ENCODE measurements at places on chromosomes 16 and 17.

DNA sequence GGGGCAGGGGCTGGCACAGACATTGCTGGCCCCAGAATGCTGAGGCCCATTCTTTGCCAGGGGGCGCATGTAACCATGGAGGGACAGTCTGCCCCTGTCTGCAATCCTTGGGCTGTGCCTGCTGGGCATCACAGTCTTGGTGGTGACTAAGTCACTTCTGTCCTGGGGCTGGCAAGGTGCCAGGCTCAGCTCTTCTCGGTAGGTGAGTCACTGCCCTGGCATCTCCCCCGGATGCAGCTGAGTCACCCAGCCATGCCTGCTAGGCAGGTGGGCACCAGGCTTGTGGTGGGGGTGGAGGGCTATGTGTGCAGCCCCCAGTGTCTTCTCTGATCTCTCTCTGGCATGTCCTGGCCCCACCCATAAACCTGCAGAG, 5.6 kb downstream of the RARA start:
- DNase-seq: no peak

GRCh38 chr16:85110105-85110504, 2.2 kb downstream of the CIBAR2 start:
- no peak for DNase-seq

DNA sequence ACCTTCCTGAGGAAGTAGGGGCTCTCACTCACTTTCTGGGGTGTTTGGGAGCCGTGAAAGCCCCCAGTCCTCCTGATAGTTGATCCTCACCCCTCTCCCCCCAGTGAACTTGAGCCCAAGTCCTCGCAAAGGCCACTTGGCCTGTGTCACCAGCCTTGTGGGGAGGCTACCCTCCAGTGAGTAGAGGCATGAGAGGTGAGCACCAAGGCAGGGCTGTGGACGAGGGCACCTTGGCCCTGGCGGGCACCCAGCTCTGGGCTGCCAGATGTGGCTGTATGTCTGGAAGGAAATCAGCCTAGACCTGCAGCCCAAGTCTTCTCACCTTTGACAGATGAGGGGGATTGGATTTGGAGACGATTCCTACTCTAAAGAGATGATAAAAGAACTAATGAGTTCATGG, 3.1 kb downstream of the TTYH2 start:
- DNase-seq: no peak

- DNase-seq: no peak
Measured at GRCh38 chr17:76673729-76674128, 30.2 kb upstream of the ST6GALNAC1 start.

- no peak for DNase-seq
Measured at GRCh38 chr17:21512307-21513011, 136.3 kb downstream of the KCNJ12 start.

DNA sequence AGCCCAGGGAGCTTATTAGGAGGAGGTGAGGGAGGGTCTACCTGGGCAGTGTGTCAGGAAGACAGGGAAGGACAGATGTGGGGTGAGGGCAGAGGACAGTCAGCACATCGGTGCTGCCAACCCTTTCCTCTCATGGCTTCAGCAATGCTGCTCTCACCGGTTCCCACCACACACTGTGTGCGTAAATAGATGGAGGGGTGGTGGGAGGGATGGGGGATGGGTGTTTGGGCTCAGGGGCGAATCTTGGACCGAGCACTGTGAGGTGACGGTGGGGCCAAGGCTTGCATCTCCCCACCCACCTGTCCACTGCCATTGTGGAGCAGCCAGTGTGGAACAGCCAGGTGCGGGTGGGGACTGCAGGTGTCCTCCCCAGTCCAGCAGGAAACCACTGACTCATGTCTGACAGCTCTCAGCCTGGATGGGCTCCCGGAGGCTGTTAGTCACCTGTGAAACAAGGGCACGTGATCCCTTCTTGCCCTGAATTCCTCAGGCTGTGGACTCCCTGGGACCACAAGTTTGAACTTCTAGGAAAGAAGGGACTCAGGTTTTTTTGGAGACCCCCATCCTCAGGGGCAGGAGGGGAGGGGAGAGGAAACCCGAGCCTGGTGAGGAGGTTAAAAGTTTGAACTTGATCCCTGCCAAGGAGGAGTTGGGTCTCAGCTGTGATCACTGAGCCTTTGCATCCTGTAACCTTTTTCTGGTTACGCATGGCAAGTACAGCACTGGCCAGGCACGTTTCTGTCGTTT, 42.7 kb upstream of the SMPD3 start:
- no peak for DNase-seq

GRCh38 chr16:49442805-49443204, 69.2 kb downstream of the C16orf78 start:
- no peak for DNase-seq

GRCh38 chr17:17921192-17922069, 50.8 kb downstream of the TOM1L2 start:
- DNase-seq: no peak

- DNase-seq: no peak
Measured at GRCh38 chr16:56911771-56912571, 20.0 kb upstream of the HERPUD1 start.

DNA sequence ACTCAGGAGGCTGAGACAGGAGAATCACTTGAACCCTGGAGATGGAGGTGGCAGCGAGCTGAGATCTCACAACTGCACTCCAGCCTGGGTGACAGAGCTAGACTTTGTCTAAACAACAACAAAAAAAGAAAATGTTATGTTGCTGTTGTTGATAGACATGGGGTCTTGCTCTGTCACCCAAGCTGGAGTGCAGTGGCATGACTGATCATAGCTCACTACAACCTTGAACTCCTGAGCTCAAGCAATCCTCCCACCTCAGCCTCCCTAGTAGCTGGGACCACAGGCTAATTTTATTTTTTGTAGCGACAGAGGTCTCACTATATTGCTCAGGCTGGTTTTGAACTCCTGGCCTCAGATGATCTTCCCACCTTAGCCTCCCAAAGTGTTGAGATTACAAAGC, 20.0 kb downstream of the FBXO47 start:
- DNase-seq: no peak

DNA sequence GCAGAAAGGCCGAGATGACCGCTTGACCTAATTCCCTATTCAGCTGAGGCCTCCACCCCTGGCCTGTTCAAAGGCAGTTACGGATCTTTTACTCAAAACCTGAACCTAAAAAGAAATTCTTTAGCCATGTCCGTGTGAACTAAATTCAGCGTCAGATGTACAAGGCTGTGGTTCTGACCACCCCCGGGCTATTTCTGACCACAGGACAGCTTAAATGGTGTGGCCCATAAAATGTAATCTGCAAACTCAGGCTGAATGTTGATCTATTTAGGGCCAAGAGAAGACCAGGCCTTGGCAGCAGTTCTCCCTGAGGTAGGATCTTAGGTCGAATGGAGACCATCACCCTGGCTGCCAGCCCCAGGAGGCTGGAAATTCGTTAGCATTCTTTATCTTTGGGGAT, 485.5 kb downstream of the WWOX start:
- no peak for DNase-seq

GRCh38 chr17:16086957-16087356, 87.3 kb downstream of the TTC19 start:
- no peak for DNase-seq
